ENCODE measurements at places on chromosomes 12 and 14.

GRCh38 chr12:131351319-131352028 is 359.4 kb upstream of the SFSWAP start:
- DNase-seq = no peak

DNA sequence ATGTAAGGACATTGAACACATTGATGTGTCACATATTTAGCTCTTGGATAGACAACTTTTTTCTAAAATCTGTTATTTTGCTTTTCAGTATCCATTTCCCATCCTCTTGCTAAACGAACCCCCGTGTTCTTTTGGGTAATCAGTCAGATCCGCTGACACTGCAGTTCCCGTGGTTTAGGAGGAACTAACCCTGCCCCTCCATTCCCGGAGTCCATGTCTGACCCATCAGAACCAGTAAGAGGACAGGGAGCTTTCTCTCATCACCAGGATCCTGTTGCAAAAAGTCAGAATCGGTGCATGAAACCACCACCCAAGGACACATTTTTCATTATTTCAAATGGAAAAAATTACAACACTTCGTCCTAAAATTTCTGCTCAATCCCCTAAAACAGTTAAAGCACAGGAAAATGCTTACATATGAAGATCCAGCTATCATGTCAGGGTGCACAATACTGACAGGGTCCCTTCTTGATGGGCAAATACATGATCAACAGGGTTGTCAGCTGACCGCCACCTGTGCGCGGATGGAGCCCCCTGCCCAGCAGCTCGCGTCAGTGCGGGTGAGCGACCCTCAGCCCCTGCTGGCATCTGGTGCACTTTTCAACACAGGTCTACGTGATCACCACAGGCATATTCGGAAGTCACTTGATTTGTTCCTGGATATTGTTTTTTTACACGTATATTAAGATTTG is 276.8 kb downstream of the ADGRD1 start:
- DNase-seq = no peak

DNA sequence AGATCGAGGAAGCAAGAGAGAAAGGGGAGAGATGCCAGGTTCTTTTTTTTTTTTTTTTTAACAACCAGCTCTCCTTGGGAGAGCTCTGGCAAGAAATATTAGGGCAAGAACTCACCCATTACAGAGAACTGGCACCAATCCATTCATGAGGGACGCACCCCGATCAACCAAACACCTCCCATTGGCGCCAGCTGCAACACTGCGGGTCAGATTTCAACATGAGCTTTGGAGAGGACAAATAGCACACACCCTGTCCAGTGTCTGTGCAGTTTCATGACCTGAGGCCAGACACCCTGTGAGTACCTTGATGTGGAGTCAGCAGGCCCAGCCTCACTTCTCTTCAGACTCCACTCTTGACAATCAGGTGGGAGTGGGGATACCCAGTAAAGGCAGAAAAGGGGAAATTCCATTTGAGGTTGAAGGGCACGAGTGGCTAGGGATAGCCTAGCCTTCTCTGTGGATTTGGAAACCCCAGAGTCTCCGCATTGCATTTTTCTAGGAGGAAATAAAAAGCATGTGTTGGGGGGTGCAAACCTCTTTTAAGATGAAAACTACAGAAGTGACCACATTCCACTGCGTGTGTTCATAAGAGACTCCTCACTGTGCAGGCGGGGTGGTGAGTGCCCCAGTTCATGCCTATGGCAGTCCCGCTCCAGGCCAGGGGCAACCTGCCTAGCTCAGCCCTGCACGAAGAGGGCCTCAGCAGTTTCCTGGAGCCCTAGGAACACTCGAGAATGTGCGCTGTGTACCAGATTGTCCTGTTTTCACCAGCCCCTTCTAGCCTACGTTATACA is 42.4 kb upstream of the GPATCH2L start:
- no peak for DNase-seq

DNA sequence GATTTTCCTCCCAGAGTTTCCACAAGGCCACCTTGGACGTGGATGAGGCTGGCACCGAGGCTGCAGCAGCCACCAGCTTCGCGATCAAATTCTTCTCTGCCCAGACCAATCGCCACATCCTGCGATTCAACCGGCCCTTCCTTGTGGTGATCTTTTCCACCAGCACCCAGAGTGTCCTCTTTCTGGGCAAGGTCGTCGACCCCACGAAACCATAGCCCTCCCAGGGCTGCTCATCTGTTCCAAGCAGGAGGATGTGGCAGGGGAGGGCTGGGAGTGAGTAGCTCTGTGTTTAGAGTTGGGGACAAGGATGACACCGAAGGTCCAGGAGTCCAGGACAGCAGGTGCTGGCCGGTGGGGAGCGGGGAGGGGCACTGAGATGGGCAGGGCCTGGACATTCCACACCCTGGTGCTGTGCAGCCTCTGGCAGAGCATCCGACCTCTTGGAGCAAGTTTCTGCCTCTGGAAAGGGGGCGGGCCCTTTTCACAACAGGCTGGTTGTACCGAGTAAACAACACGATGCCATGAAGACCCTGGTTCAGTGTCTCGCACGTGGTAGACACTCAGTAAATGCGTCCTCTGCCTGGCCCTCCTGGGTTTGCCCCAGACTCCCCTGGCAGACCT is 8.2 kb downstream of the SERPINA4 start:
- DNase-seq = no peak

GRCh38 chr12:47975816-47976215 is 12.4 kb downstream of the TMEM106C start:
- no peak for DNase-seq

DNA sequence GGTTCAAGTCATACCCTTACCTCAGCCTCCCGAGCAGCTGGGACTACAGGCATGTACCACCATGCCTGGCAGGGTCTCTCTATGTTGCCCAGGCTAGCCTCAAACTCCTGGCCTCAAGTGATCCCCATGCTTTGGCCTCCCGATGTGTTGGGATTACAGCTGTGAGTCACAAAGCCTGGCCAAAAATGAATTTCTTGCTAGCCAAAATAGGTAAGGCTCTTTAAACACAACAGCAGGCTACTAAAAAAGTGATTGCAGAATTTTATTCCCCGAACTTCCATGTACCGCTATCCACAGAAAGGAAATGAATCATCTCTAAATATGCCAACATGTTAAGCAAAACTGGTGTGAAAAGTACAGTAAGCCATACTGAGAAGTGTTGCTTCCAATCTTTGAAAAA is 50.6 kb downstream of the WDHD1 start:
- DNase-seq = no peak

DNA sequence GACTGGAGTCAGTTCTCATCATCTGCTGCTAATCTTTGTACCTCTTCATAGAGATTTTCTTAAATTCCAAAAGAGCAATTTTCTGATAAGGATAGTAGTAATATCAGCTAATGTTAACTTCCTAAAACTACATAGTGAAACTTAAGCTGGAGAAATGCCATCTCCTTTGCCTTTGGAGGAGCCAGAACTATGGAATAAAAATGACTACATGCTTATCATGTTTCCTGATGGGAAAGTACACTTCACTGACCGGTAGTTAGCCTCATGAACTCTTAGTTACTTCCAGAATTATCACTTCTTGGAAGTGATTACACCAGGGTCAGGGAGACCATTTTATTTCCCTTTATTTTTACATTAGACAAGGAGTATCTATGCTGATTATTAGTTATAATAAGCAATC is 1222.1 kb upstream of the TMEM132C start:
- no peak for DNase-seq

GRCh38 chr14:26216786-26217185 is 381.0 kb downstream of the NOVA1 start:
- no peak for DNase-seq

DNA sequence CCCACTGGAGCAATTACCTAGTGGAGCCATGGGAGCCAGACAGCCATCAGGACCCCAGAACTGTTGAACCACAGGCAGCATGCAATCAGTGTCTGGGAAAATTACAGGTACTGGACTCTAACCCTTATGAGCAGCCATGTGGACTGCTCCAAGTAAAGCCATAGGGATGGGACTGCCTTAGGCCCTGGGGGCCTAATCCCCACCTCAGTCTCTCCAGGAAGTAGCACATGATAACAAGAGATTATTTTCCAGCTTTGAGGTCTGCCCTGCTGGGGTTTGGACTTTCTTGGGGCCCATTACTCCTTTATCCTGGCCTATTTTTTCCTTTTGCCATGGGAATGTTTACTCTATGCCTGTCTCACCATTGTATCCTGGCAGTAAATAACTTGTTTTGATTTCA is 226.8 kb downstream of the AEBP2 start:
- DNase-seq = no peak

DNA sequence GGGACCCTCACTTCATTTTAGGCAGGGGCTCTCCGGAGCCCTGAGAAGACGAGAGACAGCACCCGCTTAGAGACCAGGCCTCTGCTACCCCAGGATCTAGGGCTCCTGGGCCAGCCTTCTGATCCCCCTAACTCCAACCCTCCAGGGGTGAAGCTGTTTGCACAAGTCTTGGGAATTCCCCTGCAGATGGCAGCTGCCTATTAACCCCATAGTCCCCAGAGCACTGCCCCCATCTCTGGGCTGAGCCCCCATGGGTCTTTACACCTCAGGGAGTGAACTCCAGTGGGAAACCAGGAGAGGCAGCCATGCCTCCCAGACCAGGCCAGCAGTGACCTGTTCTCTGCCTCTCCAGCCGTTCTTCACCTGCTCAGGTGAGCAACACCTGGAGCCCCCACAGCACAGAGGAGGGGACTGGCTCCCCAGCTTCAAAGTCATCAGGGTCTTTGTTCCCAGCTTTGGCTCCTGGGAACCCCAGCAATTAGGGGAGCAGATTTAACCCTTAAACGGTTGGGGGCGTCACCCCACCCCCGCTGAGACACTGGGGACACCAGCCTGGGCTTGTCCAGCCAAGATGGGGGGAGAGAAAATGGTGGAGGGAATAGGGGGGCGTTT is 2.3 kb downstream of the WNT10B start:
- no peak for DNase-seq

GRCh38 chr14:90796329-90796728 is 19.9 kb downstream of the TTC7B start:
- DNase-seq = no peak

DNA sequence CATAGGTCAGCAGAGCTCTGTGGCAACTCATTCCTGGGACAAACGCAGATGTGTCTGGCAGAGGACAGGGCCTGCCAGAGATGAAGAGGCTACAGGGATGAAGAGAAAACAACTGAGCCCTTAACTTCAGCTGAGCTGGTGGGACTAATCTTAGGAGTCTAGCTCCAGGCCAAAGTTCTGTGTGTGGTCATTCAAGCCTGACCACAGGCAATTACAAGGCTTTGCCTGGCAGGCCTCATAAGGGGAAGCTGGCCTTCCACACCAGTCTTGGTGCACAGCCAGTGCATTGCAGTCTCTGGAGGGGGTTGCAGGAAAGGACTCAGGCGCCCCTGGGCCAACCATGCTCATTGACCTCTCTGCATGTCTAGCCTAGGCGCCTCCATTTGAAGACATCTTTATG is 127.6 kb upstream of the DAAM1 start:
- no peak for DNase-seq

GRCh38 chr14:49461529-49462401 is 124.4 kb downstream of the RPS29 start:
- DNase-seq = peak; percentile 83
